NCI-H526 (cell line): ENCODE measurements at places on chromosomes 1 and 21.

- no peak for DNase-seq
Measured at GRCh38 chr1:118618618-118619340, 369.4 kb downstream of the TBX15 start.

DNA sequence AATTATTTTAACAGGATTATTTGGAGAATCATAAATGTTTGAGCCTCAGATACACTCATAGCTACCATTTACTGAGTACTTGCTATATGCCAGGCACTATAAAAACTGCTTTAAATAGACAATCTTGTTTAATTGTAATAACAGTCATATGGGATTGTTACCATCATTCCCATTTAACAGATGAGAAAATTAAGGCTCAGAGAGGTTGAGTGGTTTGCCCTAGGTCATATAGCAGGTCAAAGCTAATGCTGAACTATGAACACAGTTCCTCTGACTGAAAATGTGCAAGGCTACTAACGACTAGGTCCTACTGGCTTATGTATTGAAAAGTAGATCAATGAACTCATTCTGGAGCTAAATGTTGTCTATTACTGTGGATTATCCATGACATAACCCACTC lies 63.4 kb downstream of the DDR2 start:
- DNase-seq: no peak

DNA sequence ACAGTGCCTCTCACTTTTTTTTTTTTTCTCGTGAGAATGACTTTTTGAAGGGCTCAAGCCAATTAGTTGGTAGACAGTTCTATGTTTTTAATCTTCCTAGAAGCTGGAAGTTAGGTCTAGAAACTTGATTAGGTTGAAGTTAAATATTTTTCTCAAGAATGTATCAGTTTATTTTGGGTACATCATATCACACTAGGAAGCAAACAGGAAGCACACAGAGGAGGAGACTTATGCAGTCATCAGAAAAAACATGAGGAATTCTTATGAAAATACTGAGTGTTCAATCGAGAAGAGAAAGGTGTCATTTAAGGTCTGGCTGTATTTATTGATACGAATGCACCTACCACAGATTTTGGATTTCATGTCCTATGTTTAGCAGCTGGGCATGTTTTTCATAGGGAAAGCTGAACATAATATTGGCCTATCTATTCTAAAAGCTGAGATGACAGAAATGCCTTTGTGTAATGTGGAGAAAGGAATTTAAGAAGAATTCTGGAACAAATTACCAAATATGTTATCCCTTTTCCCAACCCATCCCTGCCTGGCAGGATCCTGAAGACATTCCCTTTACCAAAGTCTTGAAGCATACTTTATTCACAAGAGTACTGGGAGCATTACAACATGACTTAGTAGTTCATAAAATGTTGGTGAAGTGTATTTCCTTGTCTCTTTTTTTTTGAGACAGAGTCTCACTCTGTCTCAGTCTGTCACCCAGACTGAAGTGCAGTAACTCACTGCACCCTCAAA lies 17.5 kb upstream of the ZFP69B start:
- DNase-seq: no peak

DNA sequence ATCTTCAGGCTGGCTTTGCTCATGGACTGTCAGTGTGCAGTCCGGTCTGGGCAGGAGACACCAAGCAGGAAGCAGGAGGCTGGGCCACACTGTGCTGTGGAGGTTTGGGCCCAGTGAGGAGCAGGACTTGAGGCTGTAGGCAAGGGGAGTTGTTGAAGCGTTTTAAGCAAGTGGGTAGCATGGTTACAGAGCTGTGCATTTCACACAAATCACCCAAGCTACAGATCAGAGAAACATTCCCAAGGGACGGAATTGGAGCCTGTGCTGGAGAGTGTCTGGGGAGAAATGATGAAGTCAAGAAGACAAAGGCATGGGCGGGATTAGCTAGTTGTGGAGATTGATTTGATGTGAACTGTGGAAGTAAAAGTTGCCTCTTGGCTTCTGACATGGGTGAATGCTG lies 60.9 kb downstream of the KIF21B start:
- peak; percentile 3 for DNase-seq

GRCh38 chr1:194342484-194343262 lies 1156.3 kb upstream of the B3GALT2 start:
- no peak for DNase-seq

GRCh38 chr21:31005019-31005418 lies 33.3 kb downstream of the KRTAP19-8 start:
- no peak for DNase-seq

DNA sequence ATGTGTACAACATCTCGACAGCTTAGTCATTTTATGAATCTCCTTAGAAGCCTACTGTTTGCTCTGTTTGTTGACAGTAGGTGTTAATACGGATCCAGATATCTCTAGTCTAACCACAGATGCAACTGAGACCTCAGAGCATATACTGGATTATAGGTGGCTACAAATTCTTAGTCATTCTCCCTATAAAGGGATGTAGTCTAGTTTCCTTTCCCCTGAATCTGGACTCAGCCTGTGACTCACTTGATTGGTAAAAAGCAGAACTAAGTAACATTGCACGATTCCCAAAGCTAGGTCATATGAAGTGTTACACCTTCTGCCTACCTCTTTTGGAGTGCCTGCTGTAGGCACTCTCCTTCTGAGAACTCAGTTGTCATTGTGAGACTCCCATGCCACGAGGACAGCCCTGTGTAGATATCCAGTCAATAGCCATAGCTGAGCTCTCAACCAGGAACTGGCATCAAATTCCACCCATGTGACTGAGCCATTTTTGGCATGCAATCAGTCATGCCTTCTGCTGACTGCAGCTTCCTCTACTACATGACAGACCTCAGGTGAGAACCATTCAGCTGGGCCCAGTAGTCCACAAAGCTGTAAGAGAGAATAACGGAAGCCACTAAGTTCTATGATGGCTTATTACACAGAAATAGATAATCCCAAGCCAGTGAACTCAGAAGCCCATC lies 135.9 kb upstream of the CHRM3 start:
- no peak for DNase-seq

DNA sequence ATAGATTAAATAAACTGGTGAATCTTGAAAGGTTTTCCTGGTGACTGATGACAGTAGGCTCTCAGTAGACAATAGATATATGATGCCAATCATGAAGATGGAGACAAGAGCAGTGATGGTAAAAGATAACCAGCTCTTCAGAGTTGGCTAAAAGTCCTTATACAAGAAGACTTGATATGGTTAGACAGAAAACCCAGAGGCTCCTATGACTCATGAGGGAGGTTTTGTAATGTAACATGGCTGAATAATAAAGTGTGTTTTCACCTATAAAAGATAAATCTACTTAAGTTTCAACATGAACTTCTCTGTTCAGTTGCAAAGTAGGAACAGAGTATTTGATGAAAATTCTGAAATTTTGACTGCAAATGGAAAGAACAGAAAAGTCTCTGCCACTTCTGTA lies 12.7 kb upstream of the CRNN start:
- DNase-seq: no peak

DNA sequence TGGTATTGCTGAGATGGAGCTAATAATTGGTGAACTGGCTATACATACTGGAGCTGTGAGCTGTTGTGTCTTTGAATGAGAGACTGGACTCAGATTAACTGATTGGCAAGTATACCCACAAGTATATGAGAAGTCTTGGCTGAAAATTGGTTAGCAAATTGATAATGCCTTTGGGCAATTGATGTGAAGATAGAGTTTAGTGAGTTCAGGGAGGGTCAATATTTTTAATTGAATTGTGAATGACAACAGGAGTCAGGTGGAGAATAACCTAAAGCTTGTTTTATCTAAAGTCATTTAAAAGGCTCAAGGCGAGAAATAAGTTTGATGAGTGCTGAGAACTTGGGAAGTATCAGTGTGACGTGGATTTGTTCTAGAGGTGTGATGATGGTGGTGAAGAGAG lies 27.5 kb downstream of the NCAM2 start:
- no peak for DNase-seq

DNA sequence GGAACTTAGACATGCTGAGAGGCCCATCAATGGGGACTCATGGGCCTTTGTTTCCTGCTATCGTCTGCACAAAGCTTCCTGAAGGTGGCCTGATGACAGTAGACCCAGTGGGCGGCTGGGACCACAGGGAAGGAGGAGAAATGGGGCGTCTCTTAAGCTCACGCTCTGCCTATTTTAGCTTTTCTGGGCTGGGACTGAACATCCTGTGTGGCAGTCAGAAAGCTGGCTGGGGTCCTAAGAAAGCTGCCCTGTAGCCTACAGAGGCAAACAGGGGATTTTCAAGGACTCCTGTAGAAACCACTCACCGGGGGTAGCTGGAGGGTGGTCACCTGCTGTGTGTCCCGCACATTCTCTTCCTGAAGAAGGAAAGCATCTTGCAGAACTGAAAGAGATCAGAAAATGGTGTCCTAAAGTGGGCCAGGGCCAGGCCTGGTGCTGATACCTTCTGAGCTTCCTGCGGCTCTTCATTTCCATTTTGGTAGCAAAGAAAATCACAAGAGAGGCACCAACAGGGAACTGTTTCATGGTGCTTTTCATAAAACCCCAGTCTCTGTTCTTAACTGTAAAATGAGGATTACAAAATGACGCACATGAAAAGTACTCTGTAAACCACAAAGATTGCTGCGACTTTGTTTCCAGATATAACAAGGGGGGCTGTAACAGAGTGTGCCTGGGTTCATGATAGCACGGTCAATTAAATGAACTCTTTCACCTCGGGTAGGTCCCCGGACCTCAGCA lies 8.6 kb downstream of the ZNF496 start:
- no peak for DNase-seq

GRCh38 chr1:21886486-21887215 lies 50.5 kb downstream of the HSPG2 start:
- no peak for DNase-seq

DNA sequence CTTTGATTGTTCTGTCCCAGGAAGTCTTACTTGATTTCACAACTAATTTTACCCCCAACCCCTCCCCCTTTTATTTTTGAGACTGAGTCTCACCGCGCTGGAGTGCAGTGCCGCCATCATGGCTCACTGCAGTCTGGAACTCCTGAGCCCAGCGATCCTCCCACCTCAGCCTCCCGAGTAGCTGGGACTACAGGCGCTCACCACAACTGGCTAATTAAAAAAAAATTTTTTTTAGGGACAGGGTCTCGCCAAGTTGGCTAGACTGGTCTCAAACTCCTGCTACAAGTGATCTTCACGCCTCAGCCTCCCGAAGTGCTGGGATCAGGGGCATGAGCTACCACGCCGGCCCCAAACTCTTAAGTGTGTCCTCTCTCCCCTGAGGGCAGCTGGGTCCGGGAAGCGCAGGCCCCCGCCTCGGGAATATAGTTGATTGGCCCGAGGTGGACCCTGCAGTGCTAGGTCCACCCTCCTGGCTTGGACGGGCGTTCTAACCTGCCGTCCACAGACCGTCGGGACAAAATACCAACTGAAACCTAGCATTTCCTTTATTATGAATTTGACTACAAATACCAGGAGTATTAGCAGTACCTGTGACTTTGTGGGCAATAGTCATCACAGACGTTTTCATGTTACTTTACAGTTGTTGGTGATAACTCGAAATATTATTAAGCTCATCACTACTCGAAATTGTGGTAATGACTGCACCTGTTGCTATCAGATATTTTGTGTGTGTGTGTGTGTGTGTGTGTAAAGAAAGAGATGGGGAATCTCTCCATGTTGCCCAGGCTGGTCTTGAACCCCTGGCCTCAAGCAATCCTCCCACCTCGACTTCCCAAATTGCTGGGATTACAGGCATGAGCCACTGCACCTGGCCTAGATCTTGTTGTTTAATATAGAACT lies 642 bp upstream of the PARP1 start:
- no peak for DNase-seq

GRCh38 chr1:172801771-172802322 lies 142.9 kb downstream of the FASLG start:
- DNase-seq: no peak

DNA sequence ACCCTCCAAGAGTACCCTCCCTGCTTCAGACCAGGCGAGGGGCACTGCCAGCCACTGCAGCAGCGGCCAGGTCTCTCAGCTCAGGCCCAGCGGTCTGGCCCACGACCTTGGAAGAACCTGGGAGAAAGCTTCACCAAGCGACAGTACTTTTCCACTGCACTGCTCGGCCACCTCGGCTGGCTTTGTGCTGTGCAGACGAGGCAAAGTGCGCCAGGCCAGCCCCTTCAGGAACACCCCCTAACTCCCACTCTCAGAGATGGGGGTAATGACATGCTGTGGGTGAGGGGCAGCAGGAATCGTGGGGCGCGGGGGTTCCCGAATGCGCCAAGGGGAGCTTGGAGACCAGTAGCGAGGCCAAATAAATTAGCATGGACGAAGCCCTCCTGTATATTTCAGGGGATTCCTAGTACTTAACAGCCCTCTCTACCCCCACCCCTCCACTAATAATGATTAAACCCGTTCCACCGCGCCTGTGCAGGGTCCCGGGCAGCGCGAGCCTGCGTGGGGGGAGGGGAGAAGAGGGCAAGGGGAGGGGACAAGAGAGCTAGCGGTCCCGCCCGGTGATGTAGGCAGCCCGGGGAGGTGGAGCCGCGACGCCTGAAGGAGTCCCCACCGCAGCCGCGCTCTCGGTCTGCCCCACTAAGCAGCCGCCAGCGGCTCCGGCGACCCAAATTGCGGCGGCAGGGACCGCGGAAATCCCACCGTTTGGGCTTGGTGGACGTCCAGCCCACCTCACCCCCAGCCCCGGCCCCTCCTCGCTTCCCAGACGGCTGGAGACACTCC lies at the start of gene FAM43B:
FAM43B (plus strand) TSS at position 629 of the 783 bp plus-strand sequence. CDS start 401 bp downstream, outside the sequence.
- no peak for DNase-seq

DNA sequence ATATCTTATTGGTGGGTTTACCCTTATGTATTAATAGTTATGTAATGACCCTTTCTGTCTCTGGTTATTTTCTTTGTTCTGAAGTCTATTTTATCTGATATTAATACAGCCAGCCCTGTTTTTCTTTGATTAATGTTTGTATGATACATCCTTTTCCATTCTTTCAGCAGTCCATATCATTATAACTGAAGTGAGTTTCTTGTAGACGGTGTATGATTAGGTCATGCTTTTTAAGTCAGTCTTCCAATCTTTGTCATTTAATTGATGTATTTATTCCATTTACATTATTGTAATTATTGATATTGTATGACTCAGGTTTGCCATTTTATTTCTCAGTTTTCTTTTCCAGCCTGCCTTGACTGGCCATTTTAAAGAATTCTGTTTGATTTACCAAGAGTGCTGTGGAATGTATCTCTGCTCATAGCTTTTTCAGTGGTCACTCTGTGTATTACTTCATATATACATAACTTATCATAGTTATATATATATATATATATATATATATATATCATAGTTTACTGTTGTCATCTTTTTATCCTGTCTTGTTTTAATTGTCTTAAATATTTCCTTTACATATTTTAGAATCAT lies 10.5 kb downstream of the RAB4A start:
- no peak for DNase-seq

- DNase-seq: no peak
Measured at GRCh38 chr1:206555473-206555935, 48.2 kb downstream of the RASSF5 start.

GRCh38 chr1:53821380-53821779 lies 16.7 kb downstream of the NDC1 start:
- DNase-seq: no peak

- no peak for DNase-seq
Measured at GRCh38 chr1:182617014-182617429, 12.8 kb upstream of the RGS16 start.

- no peak for DNase-seq
Measured at GRCh38 chr1:15992187-15992553, 11.9 kb upstream of the SRARP start.
